Activated CD4-positive, alpha-beta T cell treated with anti-CD3 and anti-CD28 coated beads, Interleukin-2, amount 50 U/mL, for 1 hour (primary cell): ENCODE measurements at places on chromosomes 16 and 17.

DNA sequence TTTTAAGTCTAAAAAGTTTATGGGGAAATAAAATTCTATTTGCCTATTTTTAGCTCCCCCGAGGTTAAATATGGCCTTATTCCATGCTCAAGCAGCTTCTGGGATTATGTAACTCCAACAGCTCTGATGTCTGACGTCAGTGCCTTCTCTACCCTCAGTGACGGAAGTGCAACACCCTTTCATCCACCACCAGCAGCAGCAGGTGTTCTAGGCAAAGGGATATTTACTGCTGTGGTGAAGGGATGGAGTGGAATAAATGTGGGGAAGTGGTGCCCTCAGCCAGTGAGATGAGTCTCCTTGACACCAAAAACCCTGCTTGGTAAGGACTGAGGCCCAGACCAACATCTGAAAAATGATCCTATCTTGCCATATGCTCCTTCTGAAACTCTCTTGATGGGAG, 247.4 kb downstream of the SHISA9 start:
- no peak for DNase-seq

GRCh38 chr17:3963237-3964201, 718 bp downstream of the ATP2A3 start:
- peak; percentile 62 for DNase-seq

DNA sequence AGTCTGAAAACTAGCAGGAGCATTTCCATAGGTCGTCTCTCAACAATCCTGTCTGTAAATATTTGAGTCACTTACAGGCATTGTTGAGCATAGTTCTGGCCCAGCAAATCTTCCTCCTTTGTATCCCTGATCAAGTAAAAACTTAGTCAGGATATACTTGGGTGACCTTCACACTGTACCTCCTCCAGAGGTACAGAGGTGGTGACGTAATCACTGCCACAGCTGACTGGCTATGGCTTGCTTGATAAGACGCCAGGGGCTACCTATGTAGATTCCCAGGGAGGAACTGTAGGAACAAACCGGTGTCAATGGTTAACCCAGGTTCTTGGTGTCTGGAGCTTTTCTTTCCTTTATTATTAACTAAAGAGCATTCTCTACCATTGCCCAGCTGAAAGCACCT, at the start of gene KCNJ16:
TSS of gene KCNJ16 (plus strand) at position 270 of the 400 bp plus-strand sequence. CDS start 56,863 bp downstream, outside the sequence.
- no peak for DNase-seq

DNA sequence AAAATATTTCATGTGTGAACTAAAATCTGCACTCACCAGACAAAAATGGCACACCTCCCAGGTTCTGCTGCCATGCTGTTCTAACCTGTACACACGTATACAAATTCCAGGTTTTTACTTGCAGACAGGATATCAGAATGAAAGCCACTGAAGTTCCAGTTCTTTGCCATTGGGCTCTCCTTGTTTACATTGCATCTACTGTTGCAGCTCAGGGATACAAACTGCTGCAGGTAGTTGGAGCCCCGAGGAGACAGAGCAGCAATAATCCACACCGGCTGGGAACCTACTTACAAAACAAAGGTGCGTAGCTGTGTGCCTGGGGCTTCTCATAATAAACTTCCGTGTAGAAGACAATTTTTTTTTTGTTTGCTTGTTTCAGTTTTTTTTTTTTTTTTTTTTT, 59.6 kb downstream of the HAPSTR1 start:
- DNase-seq = no peak

GRCh38 chr17:66915204-66915611, 49.3 kb upstream of the CACNG4 start:
- no peak for DNase-seq

DNA sequence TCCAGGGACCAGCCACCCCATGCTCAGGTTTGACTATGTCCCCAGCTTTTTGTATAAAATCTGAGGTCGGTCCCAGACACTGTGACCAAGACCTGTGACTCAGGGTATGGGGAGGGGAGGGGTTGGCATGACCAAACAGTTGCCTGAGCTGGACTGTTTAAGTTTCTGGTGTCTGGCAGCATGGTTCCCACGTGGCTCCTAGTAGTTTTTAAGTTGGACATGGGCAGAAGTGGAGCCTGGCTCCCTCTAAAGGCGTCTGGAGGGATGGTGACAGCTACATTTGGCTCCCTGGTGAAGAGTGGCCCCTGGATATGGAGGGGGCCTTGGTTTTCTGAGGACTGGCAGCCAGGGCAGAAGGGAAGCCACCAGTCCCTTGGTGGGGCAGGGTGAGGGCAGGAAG, 7.9 kb downstream of the SMCR8 start:
- no peak for DNase-seq

DNA sequence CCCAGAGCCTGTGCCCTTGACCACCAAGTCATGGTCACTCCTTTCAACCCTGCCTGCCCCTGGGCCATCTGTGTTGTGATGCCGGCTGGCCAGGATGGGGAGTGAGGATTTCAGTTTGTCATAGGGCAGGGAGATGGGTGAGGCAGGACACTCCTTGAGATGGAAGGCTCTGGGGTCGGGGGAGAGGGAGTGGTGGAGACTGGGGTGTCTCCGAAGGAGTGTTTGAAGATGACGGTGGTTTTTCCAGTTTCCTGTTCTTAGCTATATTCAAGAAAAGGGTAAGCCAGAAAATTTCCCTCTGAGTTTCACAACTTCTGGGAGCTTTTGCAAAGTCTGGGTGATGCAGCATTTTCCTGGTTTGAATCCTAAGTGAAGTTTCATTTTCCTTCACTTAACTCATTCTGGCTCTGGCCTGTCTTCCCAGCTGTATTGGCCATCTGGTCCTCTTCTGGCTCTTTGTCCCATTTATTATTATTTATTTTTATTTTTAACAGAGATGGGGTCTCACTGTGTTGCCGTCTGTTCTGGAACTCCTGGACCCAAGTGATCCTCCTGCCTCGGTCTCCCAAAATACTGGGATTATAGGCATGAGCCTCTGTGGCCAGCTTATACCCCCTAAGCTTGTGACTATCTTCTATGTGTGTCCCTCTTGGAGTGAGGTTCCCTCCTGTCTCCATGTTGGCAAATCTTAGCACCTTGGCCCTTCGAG, 27.7 kb downstream of the ABCC1 start:
- DNase-seq = no peak

- DNase-seq = no peak
Measured at GRCh38 chr16:8505327-8505991, 84.9 kb downstream of the TMEM114 start.

- DNase-seq = no peak
Measured at GRCh38 chr16:58495521-58496331, 4.2 kb upstream of the NDRG4 start.

DNA sequence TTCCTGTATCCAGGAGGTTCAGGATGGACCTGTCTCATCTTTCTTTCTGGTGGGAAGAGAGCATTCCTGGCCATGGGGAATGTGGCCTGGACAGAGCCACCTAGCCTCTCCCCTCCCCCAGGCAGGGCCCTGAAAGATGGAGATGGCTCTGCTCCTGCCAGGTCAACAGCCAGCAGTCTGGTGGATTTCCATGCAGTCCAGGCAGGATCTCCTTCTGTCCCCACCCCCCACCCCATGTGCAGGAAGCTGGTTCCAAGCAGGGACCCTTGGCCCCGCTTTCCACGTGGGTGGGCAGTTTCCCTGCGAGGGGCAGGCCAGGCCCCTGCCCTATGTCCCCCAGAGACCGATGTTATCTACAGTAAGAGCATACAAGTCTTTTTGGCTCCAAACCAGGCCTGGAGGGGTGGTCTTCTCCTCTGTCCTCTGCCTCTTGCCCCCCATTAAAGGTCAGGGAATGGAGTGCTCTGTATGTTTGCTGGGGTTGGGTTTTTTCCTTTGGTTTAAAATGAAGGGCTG, 240.5 kb downstream of the SEC14L1 start:
- no peak for DNase-seq

DNA sequence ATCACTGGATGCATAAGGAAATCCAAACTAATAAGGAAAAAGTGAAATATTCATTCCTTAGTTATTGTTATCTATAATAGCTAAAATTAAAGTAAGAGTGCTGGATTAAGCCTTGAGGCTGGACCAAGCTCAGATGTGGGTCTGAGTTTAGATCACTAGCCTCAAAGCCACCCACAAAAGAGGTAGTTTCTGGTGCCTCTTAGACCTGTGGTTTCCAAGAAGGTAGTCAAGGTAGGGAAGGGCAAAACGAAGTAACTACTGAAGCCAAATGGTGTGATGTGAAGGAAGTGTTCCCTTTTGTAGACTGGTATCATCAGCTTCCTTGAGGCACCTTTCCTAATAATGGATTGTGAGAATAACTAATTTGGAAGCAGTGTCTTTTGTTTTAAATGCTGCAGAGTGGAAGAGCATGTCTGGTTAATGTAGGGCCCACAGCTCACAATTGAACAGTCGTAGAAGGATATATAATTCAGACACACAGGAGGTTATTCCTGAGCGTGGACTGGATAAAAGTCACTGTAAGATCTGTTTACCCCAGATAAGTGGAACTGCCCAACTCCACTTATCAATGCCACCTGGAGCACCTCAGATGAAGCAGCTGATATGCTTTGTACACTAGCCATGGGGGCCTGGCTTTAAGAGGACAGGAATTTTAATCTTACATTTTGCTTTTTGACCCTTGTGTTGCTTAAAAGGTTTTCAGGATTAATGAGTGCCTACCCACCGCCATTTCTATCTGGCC, 31.7 kb upstream of the LCMT1 start:
- no peak for DNase-seq

GRCh38 chr17:57440522-57441269, 184.4 kb downstream of the MSI2 start:
- DNase-seq = peak; percentile 57

- DNase-seq = no peak
Measured at GRCh38 chr17:75557075-75557851, 30.3 kb upstream of the MYO15B start.

DNA sequence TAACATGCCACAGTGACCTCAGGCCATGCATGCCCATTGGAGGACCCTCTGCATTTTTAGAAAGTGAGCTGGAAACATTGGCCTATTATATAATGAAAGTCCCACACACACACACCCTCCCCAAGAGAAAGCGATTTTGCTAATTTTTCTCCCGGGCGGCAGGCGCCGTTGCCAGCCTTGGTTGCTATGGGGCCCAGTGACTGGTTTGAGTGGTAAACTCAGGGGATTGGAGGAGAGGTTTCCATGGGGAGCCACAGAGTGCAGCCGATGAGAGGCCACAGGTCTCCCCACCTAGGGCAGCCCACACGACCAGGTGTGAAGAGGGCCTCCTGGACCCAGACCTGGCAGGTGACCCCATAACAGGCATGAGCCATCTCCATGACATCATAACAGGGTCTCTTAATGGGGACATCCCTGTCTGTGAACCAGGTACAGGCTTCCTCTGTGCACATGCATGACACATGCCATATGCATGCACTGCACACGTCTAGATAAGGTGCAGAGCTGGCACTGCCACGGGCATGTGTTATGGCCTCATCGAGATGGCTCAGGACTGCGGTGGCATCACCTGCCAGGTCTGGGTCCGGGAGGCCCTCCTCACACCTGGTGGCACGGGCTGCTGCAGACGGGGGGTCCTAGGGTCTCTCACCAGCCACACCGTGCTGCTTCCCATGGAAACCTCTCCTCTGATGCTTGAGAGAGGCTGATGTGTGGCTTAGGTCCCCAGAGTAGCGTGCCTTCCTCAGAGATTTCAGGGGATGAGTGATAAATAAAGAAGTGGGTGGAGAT, 144.1 kb downstream of the RBFOX3 start:
- DNase-seq = no peak

- no peak for DNase-seq
Measured at GRCh38 chr17:29039764-29040598, 3.0 kb upstream of the PIPOX start.

GRCh38 chr16:57146040-57146647, 39.7 kb downstream of the PSME3IP1 start:
- no peak for DNase-seq

- no peak for DNase-seq
Measured at GRCh38 chr16:26857371-26857770, 209.4 kb upstream of the C16orf82 start.

DNA sequence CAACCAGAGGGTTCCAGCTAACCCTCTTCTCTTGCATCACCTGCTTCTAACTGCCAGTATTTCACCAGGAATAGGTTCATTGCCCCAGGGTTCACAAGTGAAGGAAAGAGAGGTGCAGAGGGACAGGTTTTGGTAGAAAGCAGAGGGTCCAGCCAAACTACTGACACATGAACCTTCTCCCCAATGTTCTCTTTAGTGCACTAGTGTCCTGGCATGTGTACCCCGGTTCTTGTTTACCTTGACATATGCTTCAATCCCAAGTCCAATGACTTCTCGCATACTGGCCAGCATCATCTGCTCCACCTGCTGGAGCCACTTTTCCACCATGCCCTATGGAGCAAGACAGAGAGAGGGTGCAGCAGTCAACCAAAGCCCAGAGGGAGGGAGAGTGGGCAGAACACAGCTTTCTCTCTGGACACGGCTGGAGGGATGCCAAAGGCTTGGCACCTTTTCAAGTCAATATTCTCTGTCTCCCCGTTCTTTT, 90.6 kb downstream of the DNAH3 start:
- no peak for DNase-seq

DNA sequence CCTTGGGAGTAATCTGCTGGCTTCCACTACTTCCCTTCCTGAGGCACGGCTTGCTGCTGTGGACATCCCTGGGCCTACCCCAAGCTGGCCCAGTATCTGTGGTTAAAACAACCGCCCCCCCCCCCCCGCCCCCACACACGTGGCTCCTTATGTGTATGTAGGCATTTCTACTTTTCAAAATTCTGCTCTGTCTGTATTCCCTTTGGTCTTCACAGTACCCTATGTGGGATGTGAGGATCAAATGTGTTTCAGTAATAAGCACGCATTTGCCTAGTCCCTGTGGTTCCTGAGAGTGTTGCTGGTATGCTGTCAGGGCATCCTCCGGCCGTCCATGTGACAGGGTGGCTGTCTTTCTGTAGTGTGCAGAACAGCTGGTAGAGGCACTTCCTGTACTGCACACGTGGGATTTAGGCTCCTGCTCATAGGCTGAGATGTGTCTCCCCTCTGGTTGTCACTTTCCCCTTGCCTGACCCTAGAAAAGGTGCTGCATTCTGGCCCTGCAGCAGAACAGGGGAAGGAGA, 2.2 kb downstream of the NT5M start:
- DNase-seq = peak; percentile 30

DNA sequence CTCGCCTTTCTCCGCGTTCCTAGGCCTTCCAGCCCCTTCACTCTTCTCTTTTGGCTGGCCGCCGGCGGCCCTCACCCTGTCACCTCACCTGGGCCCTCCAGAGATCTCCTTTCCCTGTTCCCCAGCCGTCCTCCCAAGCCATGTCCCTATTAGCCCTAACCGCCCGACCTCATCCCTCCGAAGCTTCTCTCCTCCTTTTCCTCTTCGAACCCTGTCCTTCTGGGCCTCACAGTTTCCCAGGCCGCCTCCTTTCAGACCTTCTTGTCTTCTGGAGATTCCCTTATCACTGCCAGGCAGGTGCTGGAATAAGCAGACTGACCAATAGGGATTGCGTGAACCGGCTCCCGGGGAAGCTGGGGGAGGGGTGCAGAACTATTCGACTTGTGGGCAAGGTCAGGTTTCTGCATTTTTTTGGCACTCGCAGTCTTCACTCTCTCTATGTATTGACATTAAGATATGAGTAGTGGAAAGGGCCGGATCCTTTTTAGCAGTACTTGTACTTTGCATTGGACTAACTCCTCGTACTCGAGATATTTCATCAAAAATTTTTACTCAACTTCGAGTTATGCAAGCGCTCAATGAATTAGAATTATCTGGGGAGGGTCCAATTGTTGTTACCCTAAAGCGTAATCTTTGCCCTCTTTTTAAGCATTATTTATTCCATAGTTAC, 690 bp downstream of the RHOT1 start:
- DNase-seq = no peak
